ENCODE measurements at places on chromosomes 16 and 17.
A peak's percentile ranks its signal among the peaks of the same experiment; 100 is the strongest.

DNA sequence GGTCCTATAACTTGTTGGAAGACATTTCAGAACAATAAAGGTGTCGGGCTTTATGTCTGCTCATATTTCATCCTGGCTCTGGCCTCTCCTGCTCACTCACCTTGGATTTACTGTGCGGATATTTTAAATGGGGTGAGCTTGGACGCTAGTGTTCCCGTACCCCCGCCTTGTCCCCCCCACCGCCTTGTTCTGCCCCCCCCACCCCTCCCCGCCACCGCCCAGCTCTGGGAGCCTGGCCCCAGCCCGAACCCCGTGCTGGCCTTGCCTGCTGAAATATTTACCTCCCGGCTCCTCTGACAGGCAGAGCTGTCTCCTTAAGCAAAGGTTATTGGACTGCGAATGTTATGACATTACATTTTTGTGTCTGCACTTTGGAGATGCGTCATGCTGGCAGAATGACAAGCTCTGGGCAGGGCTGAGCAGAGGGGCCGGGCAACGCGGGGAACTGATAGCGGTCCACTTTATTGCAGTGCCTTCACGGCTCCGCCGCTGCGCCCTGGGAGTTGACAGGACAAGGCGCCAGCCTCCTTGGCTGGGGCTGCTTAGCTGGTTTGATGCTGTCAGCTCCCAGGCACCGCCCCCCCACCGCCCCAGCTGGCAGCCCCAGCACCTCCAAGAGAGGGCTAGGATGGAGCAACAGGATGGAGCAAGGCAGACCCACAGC is 222.5 kb upstream of the GSE1 start:
- peak; percentile 72 for DNase-seq

DNA sequence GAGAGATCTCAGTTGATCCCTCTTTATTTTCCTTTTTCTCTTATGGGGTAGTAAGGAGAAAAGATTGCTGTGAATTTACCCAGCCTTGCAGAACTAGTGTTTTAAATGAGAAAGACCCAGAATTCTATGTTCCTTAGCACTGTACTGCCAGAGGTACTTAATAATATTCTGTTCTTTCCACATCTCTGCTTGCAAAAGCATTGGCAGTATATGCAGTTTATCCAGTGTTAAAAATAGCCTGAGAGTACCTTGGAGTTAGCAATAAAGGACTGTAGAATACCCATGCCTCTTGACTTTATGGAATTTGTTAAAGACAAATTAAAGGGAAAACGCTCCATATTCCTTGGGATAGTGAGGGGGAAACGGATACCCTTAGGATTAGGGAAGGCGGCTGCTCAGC is 11.9 kb downstream of the SLC7A6 start:
- no peak for DNase-seq

- DNase-seq, result no peak
These were observed 12.3 kb upstream of the KRT38 start for GRCh38 chr17:41453066-41453465.

DNA sequence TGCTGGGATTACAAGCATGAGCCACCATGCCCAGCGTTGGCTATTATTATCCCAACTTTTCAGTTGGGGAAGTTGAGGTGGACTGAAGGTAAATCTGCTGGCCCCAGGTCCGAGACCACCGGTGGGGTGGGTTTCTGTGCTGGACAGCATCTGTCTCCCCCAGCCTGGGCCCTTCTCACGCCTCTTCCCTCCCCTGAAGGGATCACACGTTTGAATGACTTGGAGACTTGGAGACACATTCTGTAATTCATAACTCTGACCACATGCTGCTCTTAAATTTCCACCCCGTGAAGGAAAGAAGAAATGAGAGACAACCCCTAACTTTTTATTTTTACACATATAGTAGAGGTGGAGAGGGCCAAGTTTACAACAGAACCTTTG is 109.8 kb downstream of the MSI2 start:
- DNase-seq, result no peak

DNA sequence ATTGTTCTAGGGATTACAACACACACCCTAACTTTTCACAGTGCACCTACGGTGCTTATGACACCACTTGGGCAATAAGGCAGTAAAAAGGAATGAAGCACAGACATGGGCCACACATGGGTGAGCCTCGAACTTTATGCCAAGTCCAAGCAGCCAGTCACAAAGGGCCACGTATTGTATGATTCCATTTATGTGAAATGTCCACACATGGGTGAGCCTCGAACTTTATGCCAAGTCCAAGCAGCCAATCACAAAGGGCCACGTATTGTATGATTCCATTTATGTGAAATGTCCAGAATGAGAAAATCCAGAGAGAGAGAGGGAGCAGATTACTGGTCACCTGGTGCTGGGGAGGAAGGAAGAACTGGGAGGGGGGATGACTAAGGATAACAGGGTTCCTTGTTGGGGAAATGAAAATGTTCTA is 22.2 kb downstream of the RMI2 start:
- DNase-seq, result no peak

DNA sequence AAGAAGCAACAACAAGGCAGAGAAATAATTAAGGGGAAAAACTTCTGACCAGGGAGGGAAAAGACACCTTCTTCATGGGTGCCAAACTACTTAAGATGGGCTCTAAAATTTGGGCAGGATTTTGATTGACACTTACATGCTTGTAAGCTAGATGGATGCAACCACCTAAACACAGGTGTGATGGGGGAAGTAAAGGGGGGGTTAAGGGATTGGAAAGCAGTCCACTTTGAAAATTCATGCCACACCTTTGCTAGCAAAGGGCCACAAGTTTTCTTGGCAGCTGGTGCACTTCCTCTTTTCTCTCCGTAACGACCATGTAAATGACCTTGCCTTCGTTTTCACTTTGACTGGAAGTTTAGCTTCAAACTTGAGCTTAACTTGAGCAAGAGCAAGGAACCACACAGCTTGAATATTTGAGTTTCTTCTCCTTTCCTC is 14.3 kb upstream of the PRKAR1A start:
- DNase-seq, result no peak

DNA sequence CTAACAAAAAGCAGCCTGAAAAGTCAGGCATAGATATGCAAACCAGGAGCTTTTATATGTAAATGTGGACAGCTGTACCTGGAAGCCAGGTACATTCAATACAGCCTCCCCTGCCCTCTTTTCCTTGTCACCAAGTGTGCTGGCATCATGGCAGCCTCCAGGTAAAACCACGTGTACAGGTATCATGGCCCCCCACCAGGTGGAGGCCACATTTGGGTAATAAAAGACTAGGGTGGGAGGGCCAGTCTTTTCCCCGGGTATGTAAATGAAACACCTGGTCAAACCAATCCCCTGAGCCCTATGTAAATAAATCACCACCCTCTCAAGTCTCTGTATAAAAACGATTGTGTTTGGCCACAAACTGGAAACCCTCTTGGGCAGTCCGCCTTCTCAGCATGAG is 226.4 kb upstream of the GOT2 start:
- DNase-seq, result no peak

DNA sequence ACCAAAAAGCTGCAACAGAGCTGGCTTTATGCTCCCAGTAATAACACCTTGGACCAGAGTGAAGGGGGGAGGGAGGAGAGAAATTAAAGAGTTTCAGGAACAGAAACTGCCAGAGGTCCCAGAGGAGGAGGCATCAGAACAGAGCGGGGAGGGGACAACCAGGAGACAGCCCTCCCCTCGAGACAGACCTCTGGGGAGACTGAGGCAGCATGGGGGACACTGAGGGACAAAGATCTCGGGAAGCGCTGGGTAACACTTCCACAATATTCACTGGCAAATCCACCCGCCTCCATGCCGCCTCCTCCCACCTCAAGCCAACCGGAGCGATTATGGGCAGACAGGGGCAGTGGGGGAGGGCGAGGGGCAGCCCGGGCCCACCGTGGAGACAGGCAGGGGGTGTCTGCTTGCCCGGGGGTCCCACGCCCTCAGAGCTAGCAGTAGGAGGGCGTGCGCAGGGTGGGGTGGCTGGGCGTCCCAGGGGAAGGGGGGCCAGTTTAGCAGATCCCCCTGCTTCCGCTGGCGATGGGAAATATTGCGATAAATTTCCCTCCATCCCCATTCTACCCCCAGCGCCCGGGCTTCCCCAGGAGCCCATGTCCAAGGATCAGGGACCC is 1.2 kb downstream of the PCGF2 start:
- no peak for DNase-seq

GRCh38 chr16:84138824-84139627 is 6.0 kb downstream of the HSDL1 start:
- DNase-seq, result peak; percentile 24

DNA sequence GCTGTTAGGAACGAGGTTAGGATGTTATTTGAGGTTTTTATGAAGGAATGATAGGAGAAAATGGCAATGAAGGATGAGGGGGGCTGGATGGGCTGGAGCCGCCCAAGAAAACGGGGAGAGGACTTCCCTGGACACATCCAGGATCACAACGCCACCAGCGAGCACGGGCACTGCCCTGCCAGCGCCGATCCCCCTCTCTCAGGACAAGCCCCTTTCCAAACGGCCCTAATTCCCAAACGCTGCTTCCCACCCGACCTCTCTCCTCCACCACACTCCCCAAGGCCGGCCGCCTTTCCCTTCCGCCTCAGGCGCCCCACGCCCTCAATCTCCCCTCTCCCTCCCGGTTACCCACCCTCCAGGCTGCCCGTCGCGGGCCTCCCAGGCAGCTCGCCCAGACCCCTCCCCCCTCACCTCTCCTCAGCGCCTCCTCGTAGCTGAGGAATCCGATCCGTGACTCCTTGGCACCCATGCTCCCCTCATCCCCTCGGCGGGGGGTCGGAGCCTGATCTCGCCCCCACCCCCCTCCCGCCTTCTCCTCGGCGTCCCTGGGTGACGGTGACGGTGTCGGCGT is 377 bp downstream of the USP32 start:
- no peak for DNase-seq

GRCh38 chr16:8795091-8795490 is 2.3 kb downstream of the TMEM186 start:
- DNase-seq, result no peak

GRCh38 chr16:57314161-57314785 is 29.8 kb upstream of the PLLP start:
- no peak for DNase-seq

DNA sequence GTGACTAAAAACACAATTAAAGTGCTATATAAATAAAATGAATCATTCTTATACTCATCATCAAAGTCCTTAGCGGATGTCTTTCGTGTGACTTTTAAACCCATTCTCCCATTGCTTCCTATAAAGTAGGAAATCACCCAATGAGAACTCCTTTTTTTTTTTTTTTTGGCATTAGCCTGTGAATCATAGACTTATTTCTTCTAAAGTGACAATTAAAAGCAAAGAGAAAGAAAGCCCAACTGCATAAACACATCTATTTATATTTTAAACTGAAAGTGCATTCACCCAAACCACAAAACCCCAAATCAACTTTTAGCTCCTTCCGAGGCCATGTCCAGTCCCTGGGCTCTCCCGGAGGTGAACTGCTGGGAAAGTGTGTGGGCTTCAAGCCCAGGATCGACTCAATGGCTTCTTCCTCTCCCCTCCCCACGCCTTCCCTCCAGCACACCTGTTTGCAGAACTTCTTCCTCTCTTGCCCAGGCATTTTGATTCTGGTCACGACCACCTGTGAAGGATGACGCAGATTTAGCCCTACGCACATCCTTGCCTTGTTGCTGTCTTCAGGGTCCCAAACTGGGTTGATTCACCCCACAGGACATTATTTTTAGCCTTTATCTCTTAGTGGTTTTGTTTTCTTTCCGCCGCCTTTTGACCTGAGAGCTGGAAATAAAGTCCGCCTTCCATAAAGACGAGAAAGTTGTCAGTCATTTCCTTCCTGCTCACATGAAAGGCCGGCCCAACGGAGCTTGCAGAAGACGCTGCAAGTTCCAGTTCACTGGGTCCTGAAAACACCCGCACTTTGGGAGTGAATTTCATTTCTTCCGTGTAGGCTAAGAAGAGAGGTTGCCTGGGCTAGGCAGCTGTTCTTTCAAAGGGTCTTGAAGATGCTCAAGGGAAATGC is 166.8 kb downstream of the MAP2K6 start:
- peak; percentile 29 for DNase-seq

DNA sequence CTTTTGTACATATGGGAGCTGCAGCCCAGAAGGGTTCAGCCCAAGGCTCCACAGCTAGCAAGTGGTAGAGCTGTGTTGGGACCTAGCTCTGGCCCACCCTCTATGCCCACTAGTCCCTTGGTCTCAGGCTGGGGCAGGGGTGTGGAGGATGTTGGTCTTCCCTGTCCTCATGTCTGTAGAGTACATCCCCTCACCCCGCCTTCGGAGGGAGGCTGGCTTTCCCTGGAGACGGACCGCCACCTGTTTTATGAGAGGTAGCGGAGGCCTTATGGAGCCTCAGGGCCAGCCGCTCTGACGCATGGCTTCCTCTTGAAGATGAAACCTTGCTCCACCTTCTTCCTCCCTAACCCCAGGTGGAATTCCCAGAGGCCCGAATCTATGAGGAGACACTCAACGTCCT is 8.4 kb downstream of the TNFAIP1 start:
- DNase-seq, result no peak

DNA sequence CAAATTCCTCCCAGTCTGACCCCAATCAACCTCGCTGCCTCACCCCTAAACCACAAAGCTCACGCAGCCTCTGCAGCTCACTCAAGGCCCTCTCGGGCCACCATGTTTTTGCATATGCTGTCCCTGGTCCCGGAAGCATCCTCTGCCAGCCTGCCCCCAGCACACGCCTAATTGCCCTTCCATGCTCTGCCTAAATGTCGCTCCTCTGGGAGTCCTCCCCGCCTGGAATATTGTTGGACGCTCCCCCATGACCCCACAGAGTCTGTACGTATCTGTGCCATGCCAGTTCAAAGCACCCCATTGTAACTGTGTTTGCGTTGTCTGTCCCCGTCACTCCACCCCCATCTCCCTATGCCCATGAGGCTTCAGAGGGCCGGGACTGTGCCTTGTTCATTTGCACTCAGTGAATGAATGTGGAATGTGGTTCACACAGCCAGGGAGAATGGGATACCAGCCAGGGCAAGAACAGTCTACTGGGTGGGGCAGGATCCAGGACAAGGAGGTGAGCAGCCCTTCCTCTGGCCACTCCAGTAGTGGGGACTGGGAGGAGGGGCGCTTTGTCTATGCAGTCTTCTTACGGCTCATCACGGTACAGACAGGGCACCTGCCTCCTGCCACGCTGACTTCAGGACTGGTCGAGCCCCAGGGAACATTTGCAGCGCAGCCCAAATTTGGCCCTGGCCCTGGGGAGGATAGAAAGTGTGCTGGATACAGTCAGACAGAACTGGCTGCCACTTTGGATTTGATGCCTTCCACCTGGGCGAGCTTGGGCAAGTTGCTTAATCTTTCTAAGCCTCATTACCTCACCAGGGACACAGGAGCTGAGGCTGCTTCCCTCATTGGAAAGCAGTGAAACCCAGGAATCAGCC is 48.5 kb downstream of the NOS2 start:
- DNase-seq, result no peak

DNA sequence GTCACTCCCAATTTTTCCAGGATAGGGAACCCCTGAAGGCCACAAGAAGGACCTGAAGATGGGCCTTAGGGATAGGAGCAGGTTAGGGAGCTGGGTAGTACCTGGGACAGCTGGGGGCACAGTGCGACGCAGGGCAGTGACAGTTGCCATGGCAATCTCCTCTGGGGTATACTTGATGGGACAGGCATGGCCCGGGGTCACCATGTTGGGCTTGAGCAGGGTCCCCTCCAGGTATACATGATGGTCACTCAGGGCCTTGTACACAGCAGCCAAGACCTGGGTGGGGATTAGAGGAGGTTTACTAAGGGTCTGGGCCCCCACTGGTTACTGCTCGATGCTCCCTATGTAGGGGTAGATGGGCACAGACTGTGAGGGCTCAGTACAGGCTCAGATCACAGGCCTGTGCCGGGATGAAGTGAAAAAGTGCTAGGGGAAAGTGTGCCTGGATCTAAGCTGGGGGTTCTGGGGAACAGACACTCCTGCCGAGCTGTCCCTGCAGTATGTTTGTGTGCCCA is 2.7 kb downstream of the ALDOC start:
- DNase-seq, result no peak

Measured in heart right ventricle (tissue), 16 donors.